ENCODE measurements at places on chromosomes 11 and 22. TPM values are rescaled to one million over a fixed set of nuclear protein-coding genes. Genes with fewer than 3 reads are reported as not detected.

The GUCD1 gene
- 291 TPM for total RNA-seq

The GLB1L3 gene
- total RNA-seq, result not detected

The TIMP3 gene
- 266 TPM for total RNA-seq

The CSRP3 gene
- total RNA-seq, result 1,083 TPM

The P4HA3 gene
- total RNA-seq, result not detected

The ACTN3 gene
- total RNA-seq, result not detected

Measured in Right ventricle myocardium superior (tissue), 1 donor.